Non-pigmented ciliary epithelial cell (primary cell): ENCODE measurements at places on chromosomes 1 and 21.

DNA sequence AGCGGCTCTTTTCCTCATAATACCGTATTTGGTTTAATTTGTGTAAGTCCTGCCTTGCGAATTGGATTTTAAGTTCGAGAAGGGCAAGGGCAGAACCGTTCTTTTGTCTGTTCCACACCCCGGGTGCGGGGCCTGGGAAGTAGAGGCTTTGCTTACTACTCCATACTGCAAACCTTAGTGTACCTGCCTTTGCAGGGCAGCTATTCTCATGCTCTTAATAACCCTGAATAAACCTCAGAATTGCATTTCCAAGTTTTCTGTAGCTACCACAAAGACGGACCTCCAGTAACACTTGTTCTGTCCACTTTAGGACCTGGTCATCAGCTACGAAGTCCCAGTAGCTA, 657 bp upstream of the HNRNPU start:
- DNase-seq: no peak

- no peak for DNase-seq
Observed at GRCh38 chr1:14914351-14914988, 239.1 kb upstream of the TMEM51 start.

DNA sequence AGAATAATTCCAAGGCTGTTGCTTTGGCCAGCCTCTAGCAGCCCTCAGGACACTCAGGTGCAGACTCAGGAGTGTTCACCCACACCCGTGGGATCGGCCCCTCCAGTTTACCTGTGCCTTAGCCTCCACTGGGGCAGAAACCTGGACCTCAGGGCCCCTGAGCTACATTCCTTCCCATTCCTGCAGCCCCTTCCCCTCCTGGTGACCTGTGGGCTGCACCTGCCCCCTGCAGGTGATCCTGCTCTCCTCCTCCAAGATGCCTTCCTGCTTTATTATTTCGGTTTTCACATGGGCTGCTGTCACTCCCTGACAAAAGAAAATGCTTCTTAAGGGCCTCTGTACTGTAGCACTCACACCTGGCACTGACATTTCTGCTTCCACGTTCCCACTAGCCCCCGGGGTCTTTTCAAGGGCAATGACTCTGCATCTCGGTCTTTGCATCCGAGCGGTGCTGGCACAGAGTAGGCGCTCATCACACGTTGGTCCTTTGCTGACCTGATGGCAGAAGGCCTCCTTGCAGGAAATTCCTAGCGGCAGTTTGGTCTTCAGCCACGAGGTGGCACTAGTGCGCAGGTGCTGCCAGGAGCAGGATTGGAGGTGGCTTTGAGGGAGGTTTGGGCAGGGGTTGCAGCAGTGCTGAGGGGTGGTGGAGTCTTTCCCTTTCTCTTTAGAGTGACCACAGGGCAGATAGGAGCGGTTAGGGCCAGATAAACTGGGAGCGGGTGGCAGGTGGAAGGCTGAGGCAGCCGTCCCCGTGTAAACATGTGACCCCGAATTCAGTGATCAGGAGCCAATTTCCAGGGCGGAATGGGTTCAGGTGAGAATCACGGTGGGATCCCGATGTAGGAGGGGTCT, 25.3 kb upstream of the ETV3 start:
- no peak for DNase-seq

DNA sequence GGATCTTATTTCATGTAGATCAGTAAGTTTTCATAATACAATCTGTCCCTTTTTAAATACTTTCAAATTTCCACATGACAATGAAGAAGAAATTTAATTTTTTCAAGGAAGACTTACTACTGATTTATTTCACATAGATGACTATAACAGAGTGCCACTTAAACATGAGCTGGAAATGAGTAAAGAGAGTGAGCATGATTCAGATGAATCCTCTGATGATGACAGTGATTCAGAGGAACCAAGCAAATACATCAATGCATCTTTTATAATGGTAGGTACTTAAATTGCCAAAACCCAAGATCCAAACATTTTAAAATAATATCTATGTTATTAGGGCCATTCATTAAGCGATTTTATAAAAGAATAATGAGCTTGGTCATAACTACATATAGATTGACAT, 110.4 kb downstream of the PTPRC start:
- no peak for DNase-seq

- no peak for DNase-seq
Observed at GRCh38 chr1:181089676-181090544, 1.4 kb downstream of the IER5 start.

DNA sequence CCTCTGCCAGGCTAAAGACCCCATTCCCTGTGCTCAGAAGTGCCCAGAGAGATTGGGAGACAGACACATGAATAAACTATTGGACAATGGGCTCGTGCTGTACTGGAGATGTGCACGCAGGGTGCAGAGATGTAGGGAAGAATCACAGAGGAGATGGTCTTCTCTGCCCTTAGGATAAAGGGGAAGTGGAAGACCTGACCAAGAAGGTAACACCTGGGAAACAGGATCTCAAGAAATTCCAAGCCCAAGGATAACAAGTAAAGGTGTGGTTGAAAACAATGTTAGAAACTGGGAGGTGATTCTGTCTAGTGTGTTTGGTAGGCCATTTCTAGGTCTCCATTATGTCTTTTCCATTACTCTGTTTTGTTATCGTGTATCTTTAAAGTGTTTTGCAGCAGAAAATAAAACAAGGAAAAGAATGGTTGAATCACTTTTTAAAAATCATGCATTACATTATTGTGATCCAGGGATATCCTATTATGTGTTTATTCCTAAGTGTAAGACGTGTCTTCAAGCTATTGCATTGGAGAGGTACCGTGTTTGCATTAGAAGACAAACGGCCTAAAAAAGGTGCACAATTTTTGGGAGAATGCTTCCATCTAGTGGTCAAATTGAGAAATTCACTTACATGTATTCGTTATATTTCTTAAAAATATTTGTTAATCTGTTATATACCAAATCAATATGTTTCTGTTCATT, 40.8 kb upstream of the KCTD3 start:
- no peak for DNase-seq

GRCh38 chr1:88098881-88099280, 585.2 kb upstream of the PKN2 start:
- DNase-seq: no peak

DNA sequence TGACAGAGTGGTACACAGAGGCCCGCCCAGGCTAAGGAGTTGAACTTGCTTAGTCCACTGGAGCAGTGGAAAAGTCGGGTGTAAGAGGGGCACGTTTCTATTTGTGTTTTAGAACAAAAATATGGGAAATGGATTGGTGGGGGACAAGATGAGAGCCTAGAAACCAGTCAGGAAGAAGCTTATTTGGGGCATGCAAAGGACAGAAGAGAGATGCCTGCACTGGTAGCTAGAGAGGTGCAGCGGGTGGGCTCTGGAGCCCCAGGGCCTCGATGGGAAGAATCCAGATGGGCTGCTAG, 1.2 kb upstream of the LIN9 start:
- DNase-seq: no peak

- no peak for DNase-seq
Observed at GRCh38 chr1:46168477-46168876, 6.4 kb upstream of the TSPAN1 start.

DNA sequence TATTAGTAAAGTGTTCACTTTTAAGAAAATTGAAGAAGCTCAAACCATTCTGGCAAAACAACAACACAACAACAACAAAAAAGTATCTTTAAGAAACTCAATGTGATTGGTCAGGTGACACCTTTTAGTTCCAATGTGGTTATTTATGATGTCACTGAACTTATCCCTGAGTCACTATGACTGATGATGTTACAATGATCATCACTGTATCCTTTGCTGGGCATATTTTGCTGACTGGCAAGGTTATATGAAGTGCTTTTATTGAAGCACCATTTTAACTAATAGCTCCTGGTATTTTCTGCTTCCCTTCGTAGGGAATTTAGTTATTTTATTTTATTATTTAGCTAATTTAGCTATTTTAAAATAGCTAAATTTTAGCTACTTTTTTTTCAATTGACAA, at the start of gene TEX50:
TSS of gene TEX50 (plus strand) at position 223 of the 400 bp plus-strand sequence. CDS start 184 bp downstream, outside the sequence.
- DNase-seq: no peak
